ENCODE measurements at places on chromosomes 4 and X. TPM values are rescaled to one million over a fixed set of nuclear protein-coding genes. Genes with fewer than 3 reads are reported as not detected.

GRCh38 chrX:19886375-19886774 is 1.0 kb downstream of the SH3KBP1 start:
- no peak for DNase-seq

DNA sequence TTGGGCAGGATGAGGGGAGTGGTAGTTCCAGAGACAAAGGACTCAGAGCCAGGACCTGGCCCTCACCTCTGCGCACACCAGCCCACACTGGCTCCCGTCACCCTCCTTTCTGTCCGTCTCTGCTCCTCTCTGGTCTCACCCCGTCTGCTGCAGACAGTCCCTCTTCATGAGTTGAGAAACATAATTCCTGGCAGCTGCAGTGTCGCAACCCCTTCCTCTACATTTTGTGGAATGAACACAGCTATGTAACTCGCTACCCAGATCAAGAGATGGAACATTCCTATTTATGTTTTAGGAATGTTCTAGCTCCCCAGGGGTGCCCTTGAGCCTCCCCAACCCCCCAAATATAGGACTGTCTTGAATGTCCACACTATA is 59.3 kb downstream of the SHROOM2 start:
- no peak for DNase-seq

DNA sequence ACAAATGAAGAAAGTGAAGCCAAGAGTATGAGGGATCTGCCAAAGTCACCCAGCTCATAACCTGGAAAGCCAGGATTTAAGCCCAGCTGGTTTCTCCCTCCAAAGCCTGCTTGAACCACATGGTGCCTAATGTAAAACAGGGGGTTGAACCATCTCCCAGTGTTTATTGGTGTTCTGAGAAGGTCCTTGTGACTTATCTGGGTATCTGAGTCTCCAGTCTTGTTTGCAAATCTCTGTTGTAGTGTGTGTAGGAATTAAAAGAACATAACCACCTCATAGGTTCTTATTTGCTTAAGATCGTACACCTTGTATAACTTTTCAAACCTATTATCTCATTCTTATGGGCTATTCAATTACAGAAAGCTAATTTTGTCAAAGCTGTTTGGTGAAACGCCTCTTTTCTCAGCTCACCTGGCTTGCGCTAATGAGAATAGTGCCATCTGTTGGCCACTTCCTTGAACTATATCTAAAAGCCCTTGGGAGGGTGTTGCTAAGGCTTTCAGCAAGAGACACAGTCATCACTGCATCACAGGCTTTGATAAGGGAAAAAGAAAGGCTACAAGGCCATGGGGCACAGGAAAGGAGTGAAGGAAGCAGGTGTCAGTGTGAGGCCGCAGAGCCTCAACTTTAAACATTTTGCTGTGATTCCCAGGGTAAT is 34.0 kb downstream of the ETDB start:
- DNase-seq, result peak; percentile 64

- no peak for DNase-seq
These were observed 5.6 kb downstream of the TASL start for GRCh38 chrX:30572004-30572403.

DNA sequence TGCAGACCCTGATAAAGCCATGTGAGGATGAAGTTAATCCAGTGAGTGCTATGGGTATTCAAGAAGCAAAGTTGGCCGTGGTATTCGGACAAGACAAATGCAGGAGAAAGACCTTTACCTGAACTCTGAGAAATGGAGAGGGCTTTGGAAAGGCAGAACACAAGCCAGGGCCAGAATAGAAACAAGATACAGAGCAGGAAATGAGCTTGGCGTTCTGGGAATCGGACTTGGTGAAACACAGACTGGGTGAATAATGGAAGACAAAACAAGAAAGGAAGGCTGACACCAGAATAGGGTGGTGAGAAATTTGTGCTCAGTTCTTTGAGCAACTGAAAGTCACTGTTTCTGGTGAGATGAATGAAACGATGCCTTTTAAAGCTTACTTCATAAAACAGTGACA is 83.3 kb downstream of the VEGFC start:
- DNase-seq, result no peak

GRCh38 chrX:1491851-1492349 is 39.2 kb upstream of the ASMTL start:
- peak; percentile 86 for DNase-seq

- DNase-seq, result no peak
These were observed 308.4 kb upstream of the DIAPH2 start for GRCh38 chrX:96376266-96376665.

DNA sequence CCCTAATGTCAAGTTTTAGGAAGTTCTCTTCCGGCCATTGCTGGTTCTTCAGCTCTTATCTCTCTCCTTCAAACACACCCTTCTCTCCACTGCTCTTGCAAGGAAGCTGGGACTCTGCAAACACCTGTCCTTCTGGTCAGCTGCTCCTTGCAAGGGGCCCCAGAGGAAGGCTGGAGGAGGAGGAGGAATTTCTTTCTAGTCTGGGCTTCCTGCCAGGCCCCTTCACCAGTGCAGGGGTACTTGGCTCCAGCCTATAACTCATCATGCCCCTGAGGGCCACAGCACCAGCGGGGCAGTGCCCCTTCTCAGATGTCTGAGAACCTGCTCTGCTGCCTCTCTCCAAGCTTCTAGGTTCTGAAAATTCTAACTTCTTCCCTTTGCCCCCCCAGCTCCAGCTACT is 46.7 kb downstream of the REELD1 start:
- DNase-seq, result no peak

DNA sequence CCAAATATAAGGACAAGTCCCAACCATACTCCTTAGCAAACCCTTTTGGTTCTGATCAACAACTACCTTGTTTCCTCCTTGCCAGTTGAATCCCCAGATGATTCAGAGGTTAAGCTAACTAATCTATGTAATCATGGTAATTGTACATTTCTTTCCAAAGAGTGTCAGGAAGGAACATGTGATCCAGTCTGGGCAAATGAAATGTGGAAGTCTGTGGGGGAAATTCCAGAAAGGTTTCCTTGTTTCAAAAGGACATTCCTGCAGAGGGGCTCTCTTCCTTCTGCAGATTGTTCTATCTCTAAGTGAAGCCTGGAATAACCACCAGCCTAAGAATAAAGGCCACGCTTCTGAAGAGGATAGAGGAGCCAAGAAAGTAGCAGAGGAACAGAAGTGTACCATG is 7.0 kb downstream of the PRSS12 start:
- no peak for DNase-seq

DNA sequence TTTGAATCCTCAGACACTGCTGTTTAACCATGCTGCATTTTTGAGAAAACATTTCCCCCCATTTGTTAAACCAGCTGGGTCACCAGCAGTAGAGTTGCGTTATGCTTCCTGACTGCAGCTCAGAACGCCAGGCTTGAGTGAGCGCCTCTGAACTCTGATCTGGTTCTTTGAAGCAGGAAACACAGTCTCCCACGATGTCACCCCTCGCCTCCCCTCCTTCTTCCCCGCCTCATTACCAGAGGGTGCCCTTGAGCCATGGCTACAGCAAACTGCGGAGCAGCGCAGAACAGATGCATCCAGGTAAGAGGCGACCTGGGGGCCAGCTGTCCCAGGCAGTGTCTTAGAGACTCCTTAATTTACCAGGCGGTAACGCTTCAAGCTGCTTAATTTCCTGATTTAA is 78.4 kb downstream of the REPS2 start:
- peak; percentile 54 for DNase-seq

DNA sequence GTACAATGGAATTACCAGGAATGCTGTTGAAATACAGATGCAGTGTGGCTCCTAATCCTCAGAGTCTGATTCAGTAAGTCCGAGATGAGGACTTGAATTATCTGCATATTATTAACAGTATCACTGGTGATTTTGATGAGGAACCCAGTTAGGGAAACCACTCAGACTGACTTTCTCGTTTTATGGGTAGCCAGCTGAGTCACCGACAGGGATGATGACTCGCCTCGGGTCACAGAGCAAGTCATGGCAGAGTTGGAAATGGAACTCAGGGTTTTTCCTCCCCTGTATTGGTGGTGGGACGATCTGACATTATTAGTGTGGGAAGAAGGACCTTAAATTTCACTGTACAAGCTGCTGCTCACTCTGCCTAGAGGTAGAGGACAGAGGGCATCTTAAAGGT is 51.3 kb downstream of the RTL9 start:
- DNase-seq, result no peak

DNA sequence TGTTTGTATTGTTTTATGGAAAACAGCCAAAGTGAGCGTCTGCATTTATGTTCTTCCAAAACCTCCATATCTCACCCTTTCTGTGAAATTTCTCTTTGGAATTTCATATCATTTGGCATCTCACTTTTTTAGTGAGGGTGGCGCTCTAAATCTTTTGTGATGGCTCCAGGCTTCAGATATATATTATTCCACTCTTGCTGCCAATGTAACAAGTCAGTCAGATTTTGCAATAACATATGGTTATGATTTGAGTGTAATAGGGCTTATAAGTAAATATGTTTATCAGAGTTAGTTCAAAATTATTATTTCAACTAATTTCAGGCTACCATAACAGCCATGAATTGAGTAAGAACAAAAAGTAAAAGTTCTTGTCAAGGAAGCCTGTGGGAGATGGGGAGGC is 314.7 kb downstream of the PDGFC start:
- DNase-seq, result no peak

GRCh38 chrX:84240848-84241565 is 53.0 kb upstream of the RPS6KA6 start:
- DNase-seq, result no peak

- no peak for DNase-seq
These were observed 30.8 kb downstream of the FRMPD3 start for GRCh38 chrX:107480272-107480671.

The TMPRSS11F gene
- not detected for total RNA-seq

The HELT gene
- total RNA-seq, result 0.96 TPM

The CFAP47 gene
- 0.07 TPM for total RNA-seq

The TLR6 gene
- total RNA-seq, result not detected

The DCAF12L2 gene
- total RNA-seq, result 1.6 TPM

The NOX1 gene
- total RNA-seq, result not detected

The PDE5A gene
- total RNA-seq, result 24.4 TPM
